Parietal lobe (tissue), 2 donors: ENCODE measurements at places on chromosomes 3 and 15. TPM values are rescaled to one million over a fixed set of nuclear protein-coding genes. Genes with fewer than 3 reads are reported as not detected.

The SLITRK3 gene
- 4.7 TPM for total RNA-seq

The PIGZ gene
- total RNA-seq = 9.1 TPM

The GOLGA8Q gene
- total RNA-seq = 1.9 TPM

The CADM2 gene
- total RNA-seq = 120 TPM

The LXN gene
- 9.7 TPM for total RNA-seq

The PML gene
- total RNA-seq = 19.1 TPM

The MOBP gene
- 0.63 TPM for total RNA-seq

The ZWILCH gene
- total RNA-seq = 33.8 TPM

The CGNL1 gene
- 5.3 TPM for total RNA-seq

The CELF6 gene
- 15.7 TPM for total RNA-seq

The GUCA1C gene
- total RNA-seq = not detected

The KCTD6 gene
- total RNA-seq = 37.9 TPM

The CKMT1A gene
- 12.2 TPM for total RNA-seq

The ITPKA gene
- total RNA-seq = 1.3 TPM

The GOLGA6L10 gene
- 14.1 TPM for total RNA-seq

The UROC1 gene
- not detected for total RNA-seq

The SLC15A2 gene
- 9.4 TPM for total RNA-seq

The ACAN gene
- 0.31 TPM for total RNA-seq

The SEMA6D gene
- 85.1 TPM for total RNA-seq

The UCN2 gene
- total RNA-seq = not detected

The CLDN1 gene
- total RNA-seq = 2.5 TPM

The GASK1A gene
- total RNA-seq = 11.6 TPM

The GOLGA6L4 gene
- 9.4 TPM for total RNA-seq

The CPLX3 gene
- 1.6 TPM for total RNA-seq

The PIF1 gene
- total RNA-seq = 3.8 TPM

The PTPRG gene
- 103 TPM for total RNA-seq

The MLF1 gene
- total RNA-seq = 24.7 TPM

The SYNM gene
- 6.3 TPM for total RNA-seq

The FSD2 gene
- not detected for total RNA-seq

The WDR82 gene
- total RNA-seq = 144 TPM

The CLRN1 gene
- total RNA-seq = not detected

The CSPG5 gene
- 102 TPM for total RNA-seq

The ZNF80 gene
- total RNA-seq = not detected

The GOLGA8J gene
- total RNA-seq = not detected

The RAB8B gene
- 79.8 TPM for total RNA-seq

The GOLGA8H gene
- 1.3 TPM for total RNA-seq

The PLAAT1 gene
- 7.8 TPM for total RNA-seq

The CBLB gene
- total RNA-seq = 81.7 TPM

The PLA2G4D gene
- total RNA-seq = not detected

The SCAANT1 gene
- total RNA-seq = not detected

The FBXW12 gene
- 2.8 TPM for total RNA-seq

The PATL2 gene
- 3.4 TPM for total RNA-seq

The GOLGA6B gene
- not detected for total RNA-seq

The RBM5 gene
- total RNA-seq = 503 TPM

The TF gene
- total RNA-seq = 7.2 TPM

The PRICKLE2 gene
- total RNA-seq = 121 TPM

The STAC gene
- 14.7 TPM for total RNA-seq

The TMEM266 gene
- 3.8 TPM for total RNA-seq

The AMT gene
- total RNA-seq = 2.5 TPM
